ENCODE measurements at places on chromosomes 6 and 20. TPM values are rescaled to one million over a fixed set of nuclear protein-coding genes. Genes with fewer than 3 reads are reported as not detected.

CGA gene
- polyA plus RNA-seq: 0.72 TPM

- DNase-seq: no peak
Observed at GRCh38 chr20:61941721-61942405, 123.8 kb downstream of the TAF4 start.

GRCh38 chr6:53869964-53870363 is 75.2 kb downstream of the LRRC1 start:
- no peak for DNase-seq

GRCh38 chr6:21769968-21770367 is 176.4 kb downstream of the SOX4 start:
- DNase-seq: no peak

DNA sequence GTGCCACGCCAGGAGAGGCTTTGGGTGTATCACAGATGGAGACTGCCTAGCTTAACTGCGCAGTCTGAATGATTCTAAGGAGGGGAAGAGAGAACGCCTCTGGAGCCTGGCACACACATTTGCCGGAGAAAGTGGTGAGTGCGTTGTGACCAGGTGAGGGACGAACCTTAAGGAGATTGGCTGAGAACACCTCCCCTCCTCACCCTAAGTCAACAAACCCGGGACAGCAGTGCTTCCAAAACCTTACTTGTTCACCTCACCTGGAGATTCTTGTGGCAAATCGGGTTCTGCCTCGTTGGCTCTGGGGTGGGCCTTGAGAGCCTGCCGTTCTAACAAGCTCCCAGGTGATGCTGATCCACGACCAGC is 9.4 kb downstream of the SYNJ2 start:
- DNase-seq: no peak

GRCh38 chr20:931401-931800 is 15.3 kb upstream of the ANGPT4 start:
- DNase-seq: no peak

DNA sequence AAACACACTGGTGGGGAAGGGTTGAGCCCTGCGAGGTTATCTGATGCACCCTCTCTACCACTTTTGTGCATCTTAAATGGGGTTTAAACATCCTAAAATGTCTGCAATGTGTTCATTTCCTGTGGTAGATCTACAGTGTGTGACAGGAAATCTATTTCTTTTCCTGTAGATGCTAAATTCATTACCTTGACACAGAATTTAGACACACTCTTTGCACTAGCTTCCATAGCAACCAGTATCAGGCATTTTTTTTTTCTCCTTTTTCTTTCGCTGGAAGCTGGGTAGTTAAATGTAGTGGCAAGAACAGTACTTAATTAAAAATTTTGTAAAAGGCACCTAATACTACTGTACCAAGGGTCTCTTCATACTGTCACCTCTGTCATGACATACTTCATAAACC is 141.1 kb downstream of the RFPL4B start:
- no peak for DNase-seq

- DNase-seq: no peak
Observed at GRCh38 chr20:62289131-62289530, 13.7 kb upstream of the ADRM1 start.

DNA sequence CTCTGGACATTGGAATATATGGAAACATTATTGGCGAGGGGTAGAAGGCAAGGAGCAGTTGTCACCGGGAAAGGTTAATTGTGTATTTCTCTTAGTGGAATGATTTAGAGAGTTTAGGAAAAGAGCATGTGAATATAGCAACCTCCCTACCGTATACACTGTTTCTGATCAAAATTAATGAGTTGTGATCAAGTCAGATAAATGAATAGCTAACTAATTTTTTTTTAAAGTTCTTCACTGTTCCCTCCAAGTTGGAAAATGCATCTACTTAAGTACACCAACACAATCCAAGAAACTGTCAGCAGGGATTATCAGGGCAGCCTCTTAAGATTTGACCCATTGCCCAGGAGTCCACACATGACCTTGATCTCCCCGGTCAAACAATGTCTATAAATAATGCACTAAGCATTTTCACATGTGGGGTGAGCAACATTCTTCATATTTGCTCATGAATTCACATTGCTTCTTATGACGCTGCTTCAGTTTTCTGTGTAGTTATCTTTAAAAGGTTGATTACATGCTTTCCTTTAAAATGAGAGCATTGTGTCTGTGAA is 680.8 kb upstream of the NRSN1 start:
- DNase-seq: no peak

GRCh38 chr20:45343532-45344167 is 4.6 kb downstream of the SDC4 start:
- DNase-seq: no peak
